ENCODE measurements at places on chromosomes 6 and 20.

- no peak for DNase-seq
Observed at GRCh38 chr20:49941456-49941855, 5.3 kb downstream of the RNF114 start.

DNA sequence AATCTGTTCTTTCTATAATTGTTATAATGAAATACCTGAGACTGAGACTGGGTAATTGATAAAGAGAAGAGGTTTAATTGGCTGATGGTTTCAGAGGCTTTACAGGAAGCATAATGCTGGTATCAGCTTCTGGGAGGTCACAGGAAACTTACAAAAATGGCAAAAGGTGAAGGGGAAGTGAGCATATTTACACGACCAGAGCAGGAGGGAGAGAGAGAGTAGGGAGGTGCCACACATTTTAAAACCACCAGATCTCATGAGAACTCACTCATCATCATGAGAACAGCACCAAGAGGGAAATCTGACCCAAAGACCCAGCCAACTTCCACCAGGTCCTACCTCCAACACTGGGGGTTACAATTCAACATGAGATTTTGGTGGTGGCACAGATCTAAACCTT is 2.6 kb upstream of the SIRPB1 start:
- DNase-seq: no peak

- no peak for DNase-seq
Observed at GRCh38 chr6:168956141-168956838, 297.4 kb downstream of the THBS2 start.

- DNase-seq: no peak
Observed at GRCh38 chr6:93644611-93645010, 225.3 kb upstream of the EPHA7 start.

GRCh38 chr6:109428889-109429477 is 11.4 kb downstream of the PPIL6 start:
- no peak for DNase-seq

GRCh38 chr6:83311231-83311630 is 118.1 kb downstream of the RWDD2A start:
- DNase-seq: no peak

DNA sequence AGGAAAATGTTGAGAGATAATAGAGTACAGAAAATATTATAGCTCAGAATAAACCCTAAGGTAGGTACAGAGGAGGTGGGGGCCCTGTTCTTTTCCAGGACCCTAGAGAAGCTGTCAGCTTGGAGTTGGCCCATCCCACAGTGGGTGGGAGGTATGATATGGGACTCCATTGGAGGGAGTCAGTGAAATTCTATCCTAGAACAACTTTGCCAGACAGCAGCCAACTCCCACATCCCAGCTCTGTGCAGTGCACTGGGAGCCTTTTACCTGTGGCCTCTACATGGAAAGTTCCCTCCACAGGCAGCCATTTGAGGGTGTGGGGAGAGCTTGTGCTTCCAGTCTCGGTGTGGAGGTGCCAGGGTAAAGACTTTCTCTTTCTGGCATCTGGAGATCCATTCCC is 36.8 kb upstream of the CLIC5 start:
- no peak for DNase-seq

GRCh38 chr20:33148040-33148439 is 19.9 kb upstream of the BPIFA2 start:
- DNase-seq: no peak

GRCh38 chr20:48393311-48393685 is 434.5 kb downstream of the PREX1 start:
- DNase-seq: no peak

- no peak for DNase-seq
Observed at GRCh38 chr6:130526466-130526865, 160.6 kb downstream of the TMEM200A start.

DNA sequence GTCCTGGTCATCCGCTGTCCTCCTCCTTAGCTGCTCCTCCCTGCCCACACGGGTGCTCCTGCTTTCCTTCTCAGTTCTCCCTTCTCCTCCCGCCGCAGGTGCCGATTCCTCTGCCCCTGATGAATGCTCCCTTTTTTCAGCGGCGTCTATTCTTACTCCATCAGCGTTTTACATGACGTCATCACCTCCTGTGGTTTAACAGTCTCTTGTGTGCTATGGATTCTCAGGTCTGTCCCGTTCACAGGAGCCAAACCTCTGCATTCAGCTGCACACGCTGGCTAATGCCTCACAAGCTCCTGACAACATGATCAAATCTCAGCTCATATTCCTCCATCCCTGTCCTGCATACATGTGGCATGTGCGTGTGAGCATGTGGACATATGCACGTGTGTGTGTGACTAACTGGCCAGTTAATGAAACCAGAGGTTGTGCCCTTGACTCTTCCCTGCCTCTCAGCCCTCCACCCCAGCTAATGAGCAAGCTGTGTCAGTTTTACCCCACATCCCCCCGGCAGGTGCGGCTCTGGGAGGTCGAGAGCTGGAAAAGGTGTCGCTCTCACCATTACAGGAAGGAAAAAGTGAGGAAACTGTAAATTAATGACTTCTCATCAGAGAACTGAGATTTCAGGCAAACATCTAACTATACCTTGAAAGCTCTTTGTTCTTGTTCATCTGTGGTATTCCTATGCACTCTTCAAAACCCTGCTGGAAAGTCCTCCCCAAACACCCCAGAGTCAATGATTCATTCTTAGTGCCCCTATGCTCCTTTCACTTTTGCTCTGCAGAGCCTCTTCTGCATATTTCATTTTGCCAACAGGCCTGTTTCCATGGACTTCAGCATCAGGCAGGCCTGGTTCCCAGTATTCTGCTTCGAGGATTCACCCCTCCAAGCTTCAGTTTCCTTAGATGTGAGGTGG is 163.1 kb downstream of the TTLL2 start:
- no peak for DNase-seq

DNA sequence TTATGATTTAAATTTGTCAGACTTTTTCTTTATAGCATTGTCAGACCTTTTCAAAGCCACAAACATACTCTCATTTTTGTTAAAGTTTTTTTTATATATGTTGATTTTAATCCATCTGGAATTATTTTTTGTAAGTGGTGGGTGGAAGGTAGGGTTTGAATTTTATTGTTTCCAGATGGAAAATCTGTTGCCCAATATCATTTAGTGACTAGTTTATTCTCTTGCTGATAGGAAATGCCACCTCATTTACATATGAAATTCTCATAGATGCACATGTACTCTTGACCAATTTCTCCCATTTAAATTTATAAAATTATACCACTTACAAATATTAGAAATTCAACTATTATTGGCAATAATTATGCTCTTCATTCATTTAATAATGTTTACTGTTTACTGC is 52.1 kb upstream of the PLCB1 start:
- no peak for DNase-seq

DNA sequence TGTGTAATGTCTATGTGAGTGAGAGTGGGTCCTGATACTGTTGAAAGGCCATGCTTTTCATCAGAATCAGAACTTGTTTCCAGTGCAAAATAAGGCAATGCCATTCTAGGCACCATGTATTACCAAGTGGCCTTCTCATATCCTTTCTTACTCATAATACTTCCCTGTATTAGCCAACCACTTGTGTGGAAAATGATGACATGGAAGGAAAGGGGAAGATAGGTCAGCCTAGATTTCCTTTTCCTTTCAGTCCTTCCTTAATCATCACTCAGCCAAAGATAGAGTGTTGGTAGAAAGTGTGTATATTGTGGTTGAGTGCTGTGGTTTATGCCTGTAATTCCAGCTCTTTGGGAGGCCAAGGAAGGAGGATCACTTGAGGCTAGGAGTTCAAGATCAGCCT is 158.6 kb upstream of the PREP start:
- no peak for DNase-seq

DNA sequence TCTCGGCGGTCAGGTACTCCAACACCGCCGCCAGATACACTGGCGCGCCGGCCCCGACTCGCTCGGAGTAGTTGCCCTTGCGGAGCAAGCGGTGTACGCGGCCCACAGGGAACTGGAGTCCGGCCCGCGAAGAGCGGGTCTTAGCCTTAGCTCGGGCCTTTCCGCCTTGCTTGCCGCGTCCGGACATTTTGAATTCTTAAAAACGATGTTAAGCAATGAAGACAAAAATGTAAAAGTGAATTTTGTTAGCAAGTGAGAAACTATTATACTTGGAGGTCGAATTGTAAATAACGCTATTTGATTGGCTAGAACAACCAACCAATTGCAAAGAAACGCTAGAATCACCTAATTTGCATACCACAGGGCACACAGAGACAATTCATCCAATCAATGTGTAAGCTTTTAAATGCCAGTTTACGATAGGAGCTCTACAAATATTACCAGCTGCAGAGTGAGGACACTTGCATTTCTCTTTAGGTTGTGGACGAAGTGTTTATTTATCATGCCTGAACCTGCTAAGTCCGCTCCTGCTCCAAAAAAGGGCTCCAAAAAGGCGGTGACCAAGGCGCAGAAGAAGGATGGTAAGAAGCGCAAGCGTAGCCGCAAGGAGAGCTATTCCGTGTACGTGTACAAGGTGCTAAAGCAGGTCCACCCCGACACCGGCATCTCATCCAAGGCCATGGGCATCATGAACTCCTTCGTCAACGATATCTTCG is 112.0 kb downstream of the HFE start:
- peak; percentile 71 for DNase-seq

GRCh38 chr6:46390153-46390876 is 100.9 kb downstream of the RCAN2 start:
- DNase-seq: no peak

DNA sequence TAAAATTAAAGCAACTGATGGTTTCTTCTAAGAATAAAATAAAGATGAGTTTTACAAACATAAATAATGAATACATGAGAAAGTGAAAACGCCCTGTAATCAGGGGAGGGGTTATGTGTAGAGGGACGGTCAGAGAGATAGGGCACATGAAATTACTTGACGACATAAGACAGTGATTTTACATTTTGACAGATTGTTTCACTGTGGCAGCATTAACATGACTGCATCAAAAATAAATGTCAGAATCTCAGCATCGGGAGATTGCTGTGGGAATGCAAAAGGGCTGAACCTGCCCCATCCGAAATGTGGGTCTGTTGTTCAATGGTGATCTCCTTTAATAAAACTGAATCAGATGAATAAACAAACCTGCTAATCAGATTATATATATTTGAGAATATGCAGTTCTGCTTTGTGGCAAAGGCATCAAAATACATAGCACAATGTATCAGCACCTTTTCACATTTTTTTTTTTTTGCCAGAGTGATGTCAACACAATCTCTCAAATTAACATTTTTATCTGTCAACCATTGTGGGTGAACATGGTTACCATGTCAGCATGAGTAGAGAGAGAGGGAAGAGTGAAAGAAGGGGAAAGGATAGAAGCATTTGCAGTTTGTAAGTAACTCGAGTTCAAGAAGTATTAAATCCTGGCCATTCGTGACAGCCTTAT is 177.1 kb upstream of the MAN1A1 start:
- DNase-seq: no peak

DNA sequence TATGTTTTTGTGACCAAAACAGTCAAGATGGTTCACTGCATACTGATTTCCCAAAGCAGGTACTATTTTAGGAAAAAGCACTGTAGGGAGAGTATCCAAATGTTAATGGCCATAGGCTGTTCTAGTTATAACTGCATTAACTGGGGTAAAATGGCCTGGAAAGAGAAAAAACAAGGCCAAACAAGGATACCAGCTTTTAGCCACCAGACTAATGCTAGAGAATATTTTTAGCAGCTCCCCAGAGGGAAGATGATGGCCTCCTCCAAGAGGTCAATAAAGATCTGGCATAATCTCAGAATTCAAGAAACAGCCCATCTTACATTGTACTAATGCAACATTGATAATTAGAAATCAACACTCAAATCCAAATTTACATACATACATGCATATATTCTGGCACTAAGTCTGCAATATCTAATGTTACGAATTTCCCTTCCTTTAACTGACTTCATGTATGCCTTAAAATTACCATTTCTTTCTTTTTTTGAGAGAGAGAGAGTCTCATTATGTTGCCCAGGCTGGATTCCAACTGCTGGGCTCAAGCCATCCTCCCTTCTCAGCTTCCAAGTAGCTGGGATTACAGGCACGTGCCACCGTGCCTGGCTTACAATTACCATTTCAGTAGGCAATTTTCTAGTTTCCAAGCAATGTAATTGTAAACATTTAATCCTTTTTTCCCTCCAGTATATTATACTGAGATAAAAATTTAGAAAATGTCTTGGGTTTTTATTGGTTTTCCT is 9.3 kb downstream of the COX7A2 start:
- no peak for DNase-seq

DNA sequence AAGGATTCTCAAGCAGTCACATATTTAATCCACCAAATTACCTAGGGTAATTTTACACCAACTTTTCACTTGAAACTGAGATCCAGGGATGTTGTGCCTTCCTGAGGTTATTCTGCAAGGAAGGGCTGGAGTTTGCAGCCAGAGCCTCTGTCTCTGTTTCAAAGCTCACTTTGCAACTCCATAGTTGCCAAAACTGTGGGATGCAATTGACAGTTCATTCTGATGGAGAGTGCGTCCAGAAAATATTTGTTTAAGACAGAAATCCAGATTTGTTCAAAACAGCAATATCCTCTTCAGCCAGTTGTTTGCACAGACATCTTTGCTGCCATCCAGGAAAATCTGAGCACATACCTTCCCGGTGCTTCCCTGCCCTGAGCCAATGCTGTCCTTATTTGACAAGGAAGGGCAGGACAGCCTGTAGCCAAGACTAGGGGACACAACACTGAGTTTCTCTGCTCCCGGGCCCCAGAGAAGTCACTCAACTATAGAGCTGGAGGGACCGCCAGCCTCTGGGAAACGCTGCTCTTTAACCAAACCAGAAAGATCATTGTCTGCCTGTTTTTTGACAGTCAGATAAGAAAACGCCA is 297.4 kb downstream of the HIVEP2 start:
- no peak for DNase-seq

- no peak for DNase-seq
Observed at GRCh38 chr6:35317483-35318195, 20.0 kb downstream of the DEF6 start.

- no peak for DNase-seq
Observed at GRCh38 chr20:24987873-24988835, 4.4 kb downstream of the APMAP start.

DNA sequence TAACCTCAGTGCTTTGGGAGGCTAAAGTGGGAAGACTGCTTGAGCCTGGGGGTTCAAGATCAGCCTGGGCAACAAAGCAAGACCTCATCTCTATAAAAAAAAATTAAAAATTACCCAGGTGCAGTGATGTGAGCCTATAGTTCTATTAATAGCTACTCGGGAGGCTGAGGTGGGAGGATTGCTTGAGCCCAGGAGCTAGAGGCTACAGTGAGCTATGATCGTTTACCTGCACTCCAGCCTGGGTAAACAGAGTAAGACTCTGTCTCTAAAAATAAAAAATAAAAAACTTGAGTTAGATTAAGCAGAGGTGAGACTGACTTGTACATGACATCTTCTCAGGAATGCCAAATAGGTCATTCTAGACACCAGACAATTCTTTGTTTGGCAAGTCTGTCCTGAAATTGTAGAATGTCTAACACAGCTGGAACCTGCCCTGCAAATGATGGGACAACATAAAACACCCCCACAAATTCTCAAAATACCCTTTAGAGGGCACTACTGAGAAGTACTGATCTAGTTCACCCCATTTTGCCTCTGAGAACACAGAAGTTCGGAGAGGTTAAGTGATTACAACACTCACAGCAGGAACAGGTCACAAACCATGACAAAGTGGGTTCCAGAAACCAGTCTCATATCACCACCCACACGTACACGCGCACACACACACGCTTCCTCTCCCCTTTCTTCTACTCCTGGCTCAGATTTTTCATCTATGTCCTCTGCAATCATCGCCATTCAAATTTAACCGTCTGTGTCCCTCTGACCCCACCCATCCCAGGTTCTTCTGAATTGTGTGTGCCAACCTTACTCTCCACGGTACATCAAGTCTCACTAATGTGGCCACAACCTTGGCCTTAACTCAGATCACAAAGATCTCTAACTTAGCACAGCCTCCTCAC is 38.3 kb downstream of the ARHGAP18 start:
- no peak for DNase-seq

GRCh38 chr6:142705054-142705453 is 239.9 kb downstream of the HIVEP2 start:
- DNase-seq: no peak
